ENCODE measurements at places on chromosomes 2 and 18.

DNA sequence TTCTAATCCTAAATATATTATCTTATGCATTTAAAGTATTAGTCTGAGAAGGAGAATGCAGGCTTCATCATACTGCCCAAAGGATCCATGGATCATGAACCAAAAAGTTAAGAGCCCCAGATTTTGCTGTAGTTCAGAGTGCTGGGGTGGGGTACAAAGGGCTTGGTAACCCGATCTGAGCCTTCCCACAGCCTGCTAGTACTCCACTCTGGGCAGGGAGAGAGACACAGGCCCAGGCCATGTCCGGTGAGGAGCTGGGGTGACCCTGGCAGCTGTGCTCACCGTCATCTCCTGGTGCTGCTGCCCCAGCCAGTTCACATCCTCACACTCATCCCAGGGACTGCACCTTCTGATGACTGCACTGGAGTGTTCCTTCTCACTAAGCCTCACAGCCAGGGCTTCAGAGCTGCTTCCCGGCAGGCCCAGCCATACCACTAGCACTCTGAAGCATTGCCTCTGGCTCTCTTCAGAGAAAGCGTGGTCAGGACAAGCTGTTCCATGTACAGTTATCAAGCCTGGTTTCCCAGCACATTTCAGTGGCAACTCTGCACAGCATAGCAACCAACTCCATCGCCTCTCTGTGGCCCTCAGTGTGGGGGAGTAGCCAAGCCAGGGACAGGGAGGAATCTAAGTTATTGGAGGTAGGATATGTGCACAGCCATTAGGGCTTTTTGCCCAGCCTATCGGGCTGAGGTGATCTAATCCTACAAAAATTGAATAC, 189.0 kb upstream of the CTAGE1 start:
- no peak for DNase-seq

DNA sequence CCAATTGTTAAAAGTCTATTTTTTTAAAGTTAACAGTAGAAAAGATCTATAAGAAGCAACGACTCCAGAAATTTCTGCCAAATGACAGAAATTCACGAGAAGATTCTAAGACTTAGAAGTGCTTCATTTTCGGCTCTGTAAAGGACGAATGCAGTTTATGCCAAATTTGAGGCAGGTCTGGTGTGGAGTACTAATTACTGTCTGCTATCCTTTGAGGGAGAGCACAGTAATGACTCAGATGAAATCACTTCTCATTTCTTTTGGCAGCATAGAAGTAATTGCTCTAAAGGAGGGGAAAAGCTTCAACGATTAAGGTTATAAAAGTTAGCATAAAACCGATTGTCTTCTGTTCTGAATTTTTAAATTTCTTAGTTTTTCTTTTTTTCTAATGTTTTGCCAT, 11.4 kb downstream of the G6PC2 start:
- no peak for DNase-seq

DNA sequence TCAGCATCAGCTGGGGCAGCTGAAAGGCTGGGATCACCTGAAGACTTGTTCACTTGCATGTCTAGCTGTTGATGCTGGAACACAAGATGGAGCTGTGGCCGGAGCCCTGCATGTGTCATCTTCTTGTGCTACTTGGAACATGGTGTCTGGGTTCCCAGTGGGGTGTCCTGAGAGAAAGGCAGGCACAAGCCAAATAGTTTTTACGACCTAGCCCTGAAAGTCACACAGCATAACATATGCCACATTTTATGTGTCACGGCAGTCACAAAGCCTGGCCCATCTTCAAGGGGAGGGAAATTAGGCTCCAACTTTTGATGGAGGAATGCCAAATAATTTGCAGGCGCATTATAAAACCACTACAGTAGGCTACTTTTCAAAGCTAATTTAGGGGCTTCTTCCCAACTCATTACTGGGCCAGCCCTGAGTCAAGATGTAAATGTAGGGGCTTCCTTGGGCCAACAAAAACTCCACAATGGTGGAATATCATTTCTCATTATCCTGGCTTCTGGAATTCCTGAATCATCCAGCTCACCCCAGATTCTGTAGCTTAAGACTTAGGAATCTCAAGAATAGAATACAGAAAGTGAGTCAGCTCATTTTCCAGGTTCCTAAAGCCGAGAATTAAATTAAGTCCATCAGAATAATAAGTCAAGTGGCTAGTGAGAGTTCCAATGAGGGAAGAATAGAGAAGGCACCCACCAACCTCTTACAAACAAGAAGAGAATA, 543.0 kb downstream of the TNS1 start:
- no peak for DNase-seq

- DNase-seq: no peak
These were observed 1.7 kb downstream of the MYO1B start for GRCh38 chr2:191246820-191247380.

DNA sequence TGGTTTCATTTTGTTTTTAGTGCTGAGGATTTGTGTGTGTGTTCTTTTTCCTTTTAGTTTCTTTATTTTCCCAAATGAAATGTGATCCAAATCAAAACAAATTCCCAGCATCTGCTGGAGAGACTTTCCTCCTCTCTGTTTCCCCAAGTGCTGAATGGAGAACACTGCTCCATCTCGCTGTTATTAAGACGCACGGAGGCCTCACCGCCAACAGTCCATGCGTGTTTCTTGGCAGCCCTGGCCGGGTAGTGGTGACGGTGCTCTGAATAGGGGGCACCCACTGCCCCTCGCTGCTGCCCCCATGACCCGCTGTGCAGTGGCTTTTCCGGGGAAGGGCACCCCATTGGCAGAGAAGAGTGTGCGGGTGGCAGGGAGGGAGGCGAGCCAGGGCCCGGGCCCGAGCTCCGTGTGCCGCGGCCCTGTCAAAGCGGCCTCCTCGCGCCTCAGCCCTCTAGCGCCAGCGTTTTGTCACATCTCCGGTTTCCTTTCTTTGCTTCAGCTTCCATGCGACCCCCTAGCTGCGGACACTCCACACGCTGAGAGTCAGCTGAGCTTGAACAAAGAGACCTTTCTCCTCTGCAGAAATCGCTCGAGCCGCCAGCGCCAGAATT, 473.7 kb upstream of the SALL3 start:
- DNase-seq: no peak

DNA sequence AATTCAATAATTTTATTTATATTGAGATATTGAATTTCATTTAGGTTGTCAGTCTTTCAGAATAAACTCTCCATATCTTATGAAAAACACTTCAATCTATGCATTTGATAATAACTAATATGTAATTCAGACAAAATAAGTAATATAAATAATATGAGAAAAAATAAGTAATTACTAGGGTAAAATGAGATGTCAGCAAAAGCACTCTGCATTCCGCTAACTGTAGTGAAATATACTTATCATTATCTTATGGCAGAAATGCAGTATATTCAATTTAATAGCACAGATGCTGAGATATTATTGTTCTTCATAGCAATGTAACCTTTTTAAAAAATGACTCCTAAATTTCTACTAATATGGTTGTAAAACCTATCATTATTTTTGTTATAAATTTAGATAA, 606.2 kb upstream of the VRK2 start:
- no peak for DNase-seq

Measured in hematopoietic multipotent progenitor cell (in vitro differentiated cells).